ENCODE measurements at places on chromosomes 2 and 18. TPM values are rescaled to one million over a fixed set of nuclear protein-coding genes. Genes with fewer than 3 reads are reported as not detected.

GRCh38 chr2:5519286-5519685, 172.9 kb upstream of the SOX11 start:
- DNase-seq: no peak

GRCh38 chr2:235940330-235940729, 227.9 kb downstream of the GBX2 start:
- DNase-seq: no peak

Gene TUBA3E
- not detected for total RNA-seq

Gene TXNDC2
- not detected for total RNA-seq

DNA sequence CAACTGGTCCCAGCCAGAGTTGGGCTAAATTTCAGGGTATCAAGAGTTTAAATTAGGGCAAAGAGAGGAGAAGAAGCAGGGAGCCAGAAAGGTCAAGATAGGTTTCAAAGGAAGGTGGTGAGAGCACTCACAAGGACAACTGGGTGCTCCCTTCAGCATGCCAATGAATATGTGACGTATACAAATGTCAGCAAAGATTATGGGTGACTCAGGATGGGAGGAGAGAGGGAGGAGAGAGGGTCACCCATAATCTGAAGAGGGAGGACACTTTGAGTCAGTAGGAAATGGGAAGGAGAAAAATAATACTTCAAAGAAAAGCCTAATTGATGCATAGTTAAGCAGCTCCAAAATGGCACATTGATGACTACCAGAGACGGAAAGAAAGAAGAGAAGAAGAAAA, 53.1 kb upstream of the ABCA12 start:
- DNase-seq: no peak

- DNase-seq: no peak
Observed at GRCh38 chr2:40230707-40231432, 221.0 kb downstream of the SLC8A1 start.

DNA sequence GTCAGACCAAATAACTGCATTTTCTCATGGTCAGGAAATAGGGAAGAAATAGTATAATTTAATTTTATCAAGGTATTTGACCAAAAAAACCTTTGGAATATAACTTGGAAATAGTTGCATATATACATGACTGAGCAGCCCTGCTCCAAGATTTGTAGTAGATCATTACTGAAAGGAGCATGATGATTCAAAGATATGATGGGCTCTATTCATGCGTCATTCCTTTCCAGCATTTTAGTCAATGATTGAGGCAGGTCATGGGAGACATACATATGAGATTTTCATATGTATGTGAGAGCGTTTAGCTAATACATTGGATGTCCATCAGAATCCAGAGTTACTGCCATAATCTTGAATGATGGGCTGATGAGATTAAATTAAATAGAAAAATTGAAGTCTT, 74.5 kb downstream of the CAB39 start:
- peak; percentile 25 for DNase-seq

Gene C2orf72
- total RNA-seq: 0.50 TPM

Gene SERPINB5
- total RNA-seq: 0.10 TPM

DNA sequence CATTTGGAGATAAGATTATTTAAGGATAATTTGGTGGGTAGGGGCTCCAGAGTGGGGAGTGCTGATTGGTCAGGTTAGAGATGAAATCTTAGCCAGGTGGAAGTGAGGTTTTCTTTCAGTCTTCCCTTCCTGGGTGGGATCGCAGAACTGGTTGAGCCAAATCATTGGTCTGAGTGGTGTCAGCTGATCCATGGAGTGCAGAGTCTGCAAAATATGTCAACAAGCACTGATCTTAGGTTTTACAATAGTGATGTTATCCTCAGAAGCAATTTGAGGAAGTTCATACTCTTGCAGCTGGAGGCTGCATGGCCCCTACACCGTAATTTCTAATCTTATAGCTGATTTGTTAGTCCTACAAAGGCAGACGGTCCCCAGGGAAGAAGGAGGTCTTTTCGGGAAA, 1483.4 kb upstream of the ZEB2 start:
- no peak for DNase-seq

GRCh38 chr2:65057054-65057375, 799 bp downstream of the CEP68 start:
- no peak for DNase-seq
